ENCODE measurements at places on chromosomes 6 and 20. TPM values are rescaled to one million over a fixed set of nuclear protein-coding genes. Genes with fewer than 3 reads are reported as not detected.
A peak's percentile ranks its signal among the peaks of the same experiment; 100 is the strongest.

GRCh38 chr20:43530321-43531090 lies 23.0 kb downstream of the L3MBTL1 start:
- DNase-seq: peak; percentile 29

DNA sequence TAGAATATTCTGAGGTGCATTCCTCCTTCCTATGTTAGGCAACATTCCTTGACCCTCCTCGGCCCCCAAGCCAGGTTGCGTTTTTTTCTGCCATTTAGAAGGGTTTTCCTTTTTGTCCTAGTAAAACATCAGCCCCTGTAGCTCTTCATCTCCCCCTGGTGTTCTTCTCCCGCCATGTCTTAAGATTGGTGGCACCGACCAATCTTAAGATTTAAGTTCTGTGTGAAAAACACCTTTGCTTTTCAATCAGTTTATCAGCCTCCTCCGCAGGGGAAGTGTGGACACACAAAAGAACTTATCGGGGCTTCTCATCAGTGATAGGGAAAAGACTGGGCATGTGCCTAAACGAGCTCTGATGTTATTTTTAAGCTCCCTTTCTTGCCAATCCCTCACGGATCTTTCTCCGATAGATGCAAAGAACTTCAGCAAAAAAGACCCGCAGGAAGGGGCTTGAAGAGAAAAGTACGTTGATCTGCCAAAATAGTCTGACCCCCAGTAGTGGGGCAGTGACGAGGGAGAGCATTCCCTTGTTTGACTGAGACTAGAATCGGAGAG lies 719 bp upstream of the EDN1 start:
- DNase-seq: peak; percentile 86

DNA sequence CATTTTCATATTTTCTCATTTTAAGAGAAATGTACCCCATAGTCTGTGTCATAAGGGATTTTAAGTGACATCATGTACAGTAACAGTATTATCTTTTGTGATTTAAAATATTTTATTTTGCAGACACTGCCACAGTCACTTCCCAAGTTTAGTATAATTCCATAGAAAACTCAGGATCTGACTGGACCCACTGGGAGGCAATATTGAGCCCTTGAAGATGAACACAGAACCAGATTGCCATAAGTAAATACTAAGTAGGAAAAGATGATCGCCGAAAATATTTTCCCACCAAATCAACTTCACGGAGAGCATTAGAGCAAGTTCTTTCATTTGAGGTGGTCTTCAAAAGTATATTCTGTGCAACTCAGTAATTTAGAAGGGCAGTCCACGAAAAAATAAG lies 17.6 kb upstream of the PKHD1 start:
- DNase-seq: no peak

GRCh38 chr20:1204576-1204975 lies 1.3 kb downstream of the C20orf202 start:
- DNase-seq: no peak

- DNase-seq: peak; percentile 34
Observed at GRCh38 chr6:133730881-133731280, 158.0 kb upstream of the TCF21 start.

The WFDC9 gene
- not detected for total RNA-seq

DNA sequence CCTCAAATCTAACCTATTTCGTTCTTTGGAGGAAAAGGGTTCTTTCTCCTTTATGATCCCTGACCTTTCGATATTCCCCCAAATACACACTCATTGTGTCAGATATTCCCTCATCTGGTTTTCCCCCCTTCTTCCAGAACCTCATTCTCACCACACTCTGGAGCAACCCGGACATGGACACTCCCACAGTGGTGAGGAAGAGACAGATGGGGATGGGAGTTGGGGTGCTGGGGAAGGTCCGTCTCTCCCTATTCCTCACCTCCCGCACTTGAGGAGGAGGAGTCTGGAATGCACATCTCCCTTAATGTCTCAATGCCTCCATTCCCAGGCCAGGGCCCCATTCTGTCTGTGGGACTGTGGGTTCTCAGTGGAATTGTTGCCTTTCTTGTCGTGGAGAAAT lies 1.3 kb downstream of the SLC39A7 start:
- DNase-seq: no peak

DNA sequence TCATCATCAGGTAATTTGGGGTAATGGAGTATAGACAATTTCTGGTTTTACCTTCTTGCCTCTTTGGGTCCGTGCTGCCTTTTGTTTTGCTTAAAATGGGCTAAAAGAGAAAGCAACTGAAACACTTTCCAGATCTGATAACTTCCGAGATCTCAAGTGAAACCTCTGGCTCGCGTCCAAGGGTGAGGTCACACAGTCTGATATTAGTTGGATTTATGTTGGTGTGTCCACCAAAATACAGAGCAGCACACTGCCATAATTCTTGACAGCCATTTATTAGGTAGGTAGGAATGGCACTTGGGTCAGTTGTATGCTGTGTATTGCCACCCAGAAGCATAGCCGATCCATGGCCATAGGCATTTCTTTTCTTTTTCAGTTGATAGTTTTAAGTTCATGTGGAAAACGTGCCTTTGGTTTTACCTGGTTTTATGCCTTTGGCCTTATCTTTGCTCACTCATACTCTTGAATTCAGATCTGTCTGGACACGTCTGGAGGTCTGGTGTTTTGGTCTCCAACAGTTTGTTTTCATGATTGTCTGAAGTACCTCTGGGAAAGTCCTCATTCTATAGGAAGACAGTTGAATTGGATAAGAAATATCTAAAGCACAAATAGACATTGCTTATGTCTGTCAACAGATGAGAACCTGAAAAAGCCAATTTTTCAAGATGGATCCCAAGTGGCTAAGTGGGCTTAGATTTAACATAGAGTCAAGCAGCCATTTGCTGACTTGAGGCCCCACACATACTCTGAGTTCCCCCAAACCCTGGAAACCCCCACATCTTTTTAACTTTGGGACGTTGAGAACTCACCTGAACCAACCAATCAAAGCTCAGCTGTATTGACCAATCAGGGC lies 320.8 kb downstream of the SOX4 start:
- peak; percentile 69 for DNase-seq

- DNase-seq: no peak
Observed at GRCh38 chr6:63268574-63268973, 51.2 kb downstream of the LGSN start.

DNA sequence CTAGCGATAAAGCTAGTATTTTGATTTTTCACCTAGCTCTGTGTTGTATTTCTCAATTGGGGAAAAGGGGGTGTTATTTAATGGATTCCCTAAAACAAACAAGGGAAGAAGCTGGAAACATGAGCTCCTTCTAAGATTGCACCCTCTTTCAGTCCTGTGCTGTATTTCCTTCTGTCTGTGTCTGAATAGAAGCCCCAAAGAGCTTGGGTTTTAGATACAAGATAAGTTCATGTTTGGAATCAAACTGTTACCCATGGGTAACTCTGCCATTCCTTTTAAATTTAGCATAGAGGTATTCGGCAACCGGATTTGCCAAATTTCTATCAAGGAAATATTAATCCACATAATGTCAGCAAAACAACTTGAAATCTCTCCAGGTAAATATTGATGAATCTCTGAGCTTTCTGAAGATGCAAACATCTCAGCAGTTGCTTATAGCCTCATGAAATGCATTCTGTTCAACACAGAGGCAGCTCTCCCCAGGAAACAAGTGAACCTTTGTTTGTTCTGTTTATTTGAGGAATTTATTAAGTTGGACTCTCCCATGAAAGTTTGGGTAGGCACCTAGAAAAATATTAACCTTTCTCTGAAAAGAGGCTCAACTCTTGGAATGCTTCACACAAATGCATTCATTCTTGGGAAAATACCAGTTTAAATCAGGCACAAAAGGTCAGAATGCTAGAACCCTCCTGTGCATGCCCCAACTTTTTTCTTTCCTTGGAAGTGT lies 9.9 kb upstream of the SCGN start:
- no peak for DNase-seq

The GRIK2 gene
- total RNA-seq: 2.4 TPM

DNA sequence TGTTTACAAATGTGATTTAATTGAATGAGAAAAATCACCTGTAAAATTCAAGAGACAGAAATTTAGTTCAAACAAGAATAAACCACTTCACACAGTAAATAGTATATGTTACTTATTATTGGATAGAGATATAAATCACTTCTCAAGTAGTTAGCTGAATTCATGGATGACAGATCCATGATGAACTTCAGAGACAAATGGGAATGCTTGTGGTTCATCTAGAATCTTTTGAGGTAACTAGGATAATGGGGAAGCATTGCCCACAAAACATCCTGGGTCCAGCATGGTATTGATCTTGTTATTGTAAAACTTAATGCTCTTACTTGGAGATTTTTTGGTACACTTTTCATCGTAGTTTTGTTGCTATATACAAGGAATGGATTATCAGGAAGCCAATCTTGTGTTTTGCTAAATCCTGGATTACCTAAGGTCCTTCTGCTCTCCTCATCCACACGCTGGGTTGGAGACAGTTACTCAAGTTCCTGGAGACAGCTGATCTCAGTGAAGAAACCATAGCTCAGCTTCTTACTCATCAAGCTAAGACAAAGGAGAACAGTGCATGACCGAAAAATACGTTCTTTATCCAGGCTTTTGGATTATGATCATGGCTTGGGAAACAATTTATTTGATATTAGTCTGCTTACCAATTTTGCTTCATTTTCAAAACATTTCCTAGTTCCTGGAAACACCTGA lies 142.5 kb upstream of the PREP start:
- no peak for DNase-seq

DNA sequence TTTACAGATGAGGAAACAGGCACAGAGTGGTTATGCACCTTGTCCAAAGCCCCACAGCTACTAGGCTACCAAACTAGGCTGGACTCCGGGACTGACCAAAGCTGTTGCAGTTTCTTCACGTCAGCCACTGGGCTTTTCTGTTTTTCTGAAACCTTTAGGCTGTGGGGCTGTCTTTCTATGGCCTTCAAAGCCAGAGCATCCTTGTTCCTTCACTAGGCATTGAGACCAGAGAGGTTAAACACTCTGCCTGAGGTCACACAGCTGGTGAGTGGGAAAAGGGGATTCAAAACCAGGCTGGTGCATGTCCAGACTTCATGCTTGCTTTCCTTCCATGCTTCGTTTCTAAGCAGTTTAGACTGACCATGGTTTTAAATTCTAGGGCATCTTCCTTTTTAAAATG lies 97.5 kb upstream of the KCNG1 start:
- DNase-seq: no peak

The RNF5 gene
- total RNA-seq: 158 TPM

DNA sequence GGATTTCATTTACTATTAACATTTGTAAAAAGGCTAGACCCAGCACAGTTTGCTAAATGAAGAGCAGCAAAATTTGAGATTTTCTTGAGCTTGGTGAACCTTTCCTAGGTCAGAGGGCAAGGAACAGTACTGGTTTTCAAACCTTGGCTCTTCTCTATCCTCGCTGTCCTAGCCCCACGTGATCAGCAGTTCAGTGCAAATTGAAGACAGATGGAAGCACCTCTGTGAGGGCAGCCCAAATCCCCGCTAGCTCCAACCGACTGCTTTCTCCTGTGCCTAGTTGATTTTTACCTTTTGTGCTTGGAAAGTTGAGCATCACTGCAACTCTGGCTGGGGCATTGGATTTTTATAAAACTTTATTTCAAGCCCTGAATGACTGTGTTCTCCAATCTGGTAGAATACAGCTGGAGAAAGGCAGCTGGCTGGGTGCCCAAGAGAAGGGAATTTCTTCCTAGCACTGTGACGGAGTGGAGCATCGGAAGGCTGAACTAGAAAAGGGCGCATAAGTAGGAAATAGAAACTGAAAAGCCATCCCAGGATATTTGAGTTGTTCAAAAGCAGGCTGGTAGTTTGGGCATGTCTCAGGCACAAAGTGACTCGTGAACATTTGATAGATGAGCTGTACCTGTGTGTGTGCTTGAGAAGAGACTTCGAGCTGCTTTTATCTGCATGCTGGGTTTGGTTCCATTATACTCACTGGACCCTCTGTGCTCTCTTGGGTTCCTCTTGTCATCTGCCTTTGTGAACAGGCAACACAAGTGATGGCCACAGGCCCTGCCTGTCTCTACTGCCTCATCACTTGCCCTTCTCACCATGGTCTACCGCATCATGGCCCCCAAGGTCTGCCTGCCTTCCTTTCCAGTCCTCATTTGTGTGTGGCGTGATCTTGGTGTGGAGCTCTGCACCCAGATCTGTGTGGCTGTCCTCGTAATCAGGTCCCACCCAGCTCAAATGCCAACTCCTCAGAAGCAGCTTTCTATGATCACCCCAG lies 2.3 kb downstream of the RNF114 start:
- peak; percentile 49 for DNase-seq

DNA sequence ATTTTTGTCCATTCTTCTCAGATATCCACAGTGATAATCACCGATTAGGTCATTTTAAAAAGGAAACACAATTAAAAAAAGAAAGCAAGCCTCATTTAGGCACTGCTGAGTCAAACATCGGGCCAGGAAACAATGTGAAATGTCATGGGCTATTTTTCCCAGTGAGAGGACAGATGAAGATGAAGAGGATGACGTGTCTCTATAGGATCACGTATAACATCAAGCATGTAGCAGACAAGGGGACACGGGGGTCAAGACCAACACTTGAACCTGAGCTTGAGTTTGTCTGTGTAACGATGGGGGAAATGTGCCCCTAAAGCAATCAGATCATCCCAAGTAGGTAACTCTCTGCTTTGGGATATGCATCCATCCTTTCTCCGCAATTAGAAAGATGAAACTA lies 553.2 kb downstream of the CD83 start:
- peak; percentile 12 for DNase-seq

DNA sequence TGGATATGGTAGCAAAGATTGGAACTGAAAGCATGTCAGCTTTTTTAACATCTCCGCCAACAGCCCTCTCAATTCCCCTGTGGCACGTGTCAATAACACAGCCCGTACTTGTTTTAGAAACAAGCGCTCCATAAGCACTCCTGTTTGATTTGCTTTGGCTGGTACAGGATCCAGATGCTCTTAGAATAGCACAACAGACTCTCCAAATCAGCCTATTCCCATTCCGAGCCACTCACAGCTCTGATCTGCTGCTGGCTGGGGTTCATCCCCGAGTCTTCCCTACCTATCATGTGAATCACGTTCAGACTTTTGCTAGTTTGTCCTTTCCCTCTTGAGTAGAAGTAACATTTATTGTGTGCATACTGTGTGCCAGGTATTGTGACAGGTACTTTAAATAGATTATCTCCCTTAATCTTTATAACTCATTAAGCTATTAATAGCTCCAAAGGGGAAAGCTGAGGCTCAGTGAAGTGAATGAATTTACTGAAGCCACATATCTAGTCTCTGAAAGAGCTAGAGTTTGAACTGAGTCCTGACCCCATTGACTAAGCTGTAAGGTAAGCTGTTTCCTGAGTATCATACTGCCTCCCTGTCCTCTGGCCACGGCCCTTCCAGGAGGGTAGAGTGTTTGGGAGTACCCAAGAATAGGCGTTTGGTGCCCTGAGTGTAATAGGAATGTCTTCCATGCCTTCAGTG lies 46.7 kb downstream of the RALY start:
- DNase-seq: no peak

All from M059J (cell line).